Activated naive CD8-positive, alpha-beta T cell treated with anti-CD3 and anti-CD28 coated beads for 36 hours (primary cell): ENCODE measurements at places on chromosomes 12 and 14. TPM values are rescaled to one million over a fixed set of nuclear protein-coding genes. Genes with fewer than 3 reads are reported as not detected.
A peak's percentile ranks its signal among the peaks of the same experiment; 100 is the strongest.

DNA sequence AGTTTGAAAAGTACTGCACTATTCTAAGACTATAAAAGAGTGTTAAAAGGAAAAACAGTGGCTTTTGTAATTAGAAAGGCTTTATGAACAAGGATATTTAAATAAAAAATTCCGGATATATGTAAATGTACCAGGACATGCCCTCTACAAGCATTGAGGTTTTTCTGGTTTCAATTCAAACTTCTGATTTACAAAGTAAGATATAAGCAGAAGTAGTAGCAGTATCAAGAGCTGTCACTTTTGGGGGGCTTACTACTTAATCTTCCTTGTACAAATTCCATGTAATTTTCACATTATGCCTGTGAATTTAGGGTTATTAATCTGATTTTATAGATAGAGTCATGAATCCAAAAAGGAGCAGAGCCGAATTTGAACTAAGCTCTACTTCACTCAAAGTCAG, 170.3 kb upstream of the ATP2B1 start:
- H3K4me1 ChIP-seq = peaks cover 48% of the 10 kb centered on the region
- no peak for DNase-seq
- peaks cover 15% of the 10 kb centered on the region for H3K36me3 ChIP-seq
- no peak overlapping the region for H3K27ac ChIP-seq

DNA sequence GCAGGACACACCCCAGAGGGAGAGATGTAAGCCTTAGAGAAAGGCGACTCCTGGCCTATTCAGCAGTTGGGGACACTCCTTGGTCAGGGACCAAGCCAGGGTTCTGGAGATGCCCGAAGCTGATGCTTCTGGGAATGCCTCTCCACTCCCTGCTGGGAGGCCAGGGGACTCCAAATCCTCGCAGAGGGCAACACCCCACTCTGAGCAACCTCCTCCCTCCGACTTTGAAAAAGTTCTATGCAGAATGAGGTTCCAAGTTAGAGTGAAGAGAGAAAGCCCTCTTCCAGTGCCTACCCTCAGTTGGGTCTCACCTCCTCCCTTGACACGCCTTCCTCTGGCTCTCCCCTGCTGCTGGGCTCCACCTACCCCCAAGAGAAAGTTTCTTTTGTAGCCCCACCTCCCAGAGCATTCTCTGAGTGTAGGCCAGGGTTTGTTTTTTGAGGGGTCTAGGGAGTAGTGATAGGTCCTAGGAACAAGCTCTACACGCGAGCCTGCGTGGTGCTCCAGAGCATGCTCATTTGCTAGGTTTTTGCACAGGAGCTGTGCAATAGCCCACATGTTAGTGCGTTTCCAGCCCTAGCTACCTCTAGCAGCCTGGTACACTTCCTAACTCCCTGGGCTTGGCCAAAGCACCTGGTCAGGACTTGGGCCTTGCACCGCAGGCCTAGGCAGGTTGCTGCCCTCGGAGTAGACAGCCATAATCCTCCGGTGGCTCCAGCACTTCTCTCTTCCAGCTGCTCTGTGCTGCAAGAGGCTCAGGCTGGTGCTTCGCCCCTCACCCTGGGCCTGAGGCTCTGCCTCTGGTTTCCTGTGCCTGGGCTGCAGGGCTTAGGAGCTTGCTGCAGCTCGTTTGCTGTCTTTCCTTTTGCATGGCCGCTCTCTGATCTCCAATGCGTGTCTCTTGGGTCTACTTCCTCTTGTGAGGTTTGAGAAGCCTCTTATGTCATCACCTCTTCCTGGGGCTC, 590 bp upstream of the CEBPE start:
- DNase-seq = peak; percentile 26
- peak overlapping the region; percentile 75 for H3K27ac ChIP-seq
- no peaks in the 10 kb centered on the region for H3K27me3 ChIP-seq

GRCh38 chr14:76904740-76905569, 78.7 kb downstream of the LRRC74A start:
- H3K27ac ChIP-seq = no peak overlapping the region
- H3K27me3 ChIP-seq = no peaks in the 10 kb centered on the region
- H3K4me3 ChIP-seq = peak overlapping the region; percentile 54
- peaks cover 20% of the 10 kb centered on the region for H3K4me1 ChIP-seq
- H3K36me3 ChIP-seq = no peaks in the 10 kb centered on the region
- DNase-seq = peak; percentile 79

DNA sequence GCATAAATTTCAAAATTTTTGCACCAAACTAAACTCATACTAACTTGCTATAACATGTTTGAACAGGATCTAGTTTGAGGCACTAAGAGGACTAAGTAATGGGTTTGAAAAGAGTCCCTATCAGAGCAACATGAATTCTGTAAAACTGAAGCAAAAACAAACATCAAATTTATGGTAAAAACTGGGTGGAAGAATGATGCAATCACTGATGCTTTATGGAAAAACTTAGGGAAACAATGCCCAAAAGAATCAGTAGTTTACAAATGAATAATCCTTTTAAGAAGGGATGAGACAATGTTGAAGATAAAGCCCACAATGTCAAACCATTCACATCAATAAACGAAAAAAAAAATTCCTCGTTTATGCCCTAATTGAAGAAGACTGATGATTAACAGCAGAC, 88.9 kb downstream of the PRKD1 start:
- no peaks in the 10 kb centered on the region for H3K4me1 ChIP-seq
- no peak for DNase-seq
- H3K27me3 ChIP-seq = no peaks in the 10 kb centered on the region
- no peak overlapping the region for H3K27ac ChIP-seq
- H3K36me3 ChIP-seq = peaks cover 4% of the 10 kb centered on the region

DNA sequence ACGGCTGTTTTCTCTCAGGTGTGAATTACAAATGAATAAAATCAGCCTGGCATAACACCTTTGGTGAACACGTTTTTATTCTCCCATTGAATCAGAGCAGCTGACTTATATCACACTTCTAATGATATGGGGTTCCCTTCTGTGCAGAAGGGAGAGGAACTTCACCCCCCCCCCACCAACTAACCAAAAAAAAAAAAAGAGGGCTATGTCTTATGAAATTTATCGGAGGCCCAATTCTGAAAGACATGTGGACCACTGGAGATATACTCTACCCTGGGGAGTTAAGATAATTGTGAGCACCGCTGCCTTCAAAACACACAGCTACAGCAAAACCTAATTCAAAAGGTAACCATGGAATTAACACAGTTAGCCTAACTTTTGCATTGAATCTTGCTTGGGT, 4.6 kb downstream of the BCL11B start:
- DNase-seq = no peak
- H3K4me1 ChIP-seq = peaks cover 55% of the 10 kb centered on the region
- peak overlapping the region; percentile 98 for H3K27ac ChIP-seq
- peaks cover 58% of the 10 kb centered on the region for H3K36me3 ChIP-seq
- peak overlapping the region; percentile 89 for H3K4me3 ChIP-seq

DNA sequence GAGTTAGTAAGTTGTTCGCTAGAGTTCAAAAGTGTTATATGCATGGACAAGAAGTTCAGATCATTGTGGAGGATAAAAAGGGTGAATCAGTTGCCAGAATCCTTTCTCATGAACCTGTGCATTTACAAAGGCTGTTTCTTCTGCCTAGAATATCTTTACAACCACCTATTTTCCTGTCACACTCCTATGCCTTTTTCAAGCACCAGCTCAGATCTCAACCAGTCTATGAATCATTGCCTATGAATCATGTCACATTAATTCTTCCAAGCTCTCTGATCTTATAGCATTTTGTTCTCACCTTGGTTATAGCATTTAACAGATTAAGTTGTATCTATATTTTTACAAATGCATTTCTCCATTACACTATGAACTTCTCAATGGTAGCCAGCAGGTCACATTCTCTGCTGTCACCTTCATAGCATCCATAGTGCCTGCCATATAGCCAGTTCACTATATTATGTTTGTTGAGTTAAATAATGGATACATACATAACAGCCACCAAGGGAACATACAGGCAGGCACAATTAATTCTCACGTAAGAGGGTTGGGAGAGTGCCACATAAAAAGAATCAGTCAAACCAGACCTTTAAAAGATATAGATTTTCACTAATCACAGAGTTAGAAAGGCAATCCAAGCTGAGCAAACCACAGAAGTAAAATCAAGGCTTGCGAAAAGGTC, 573.0 kb downstream of the FOXG1 start:
- H3K27ac ChIP-seq = no peak overlapping the region
- H3K4me1 ChIP-seq = no peaks in the 10 kb centered on the region
- DNase-seq = no peak
- no peaks in the 10 kb centered on the region for H3K36me3 ChIP-seq
- H3K27me3 ChIP-seq = no peaks in the 10 kb centered on the region

- H3K27ac ChIP-seq = no peak overlapping the region
- no peak for DNase-seq
- no peak overlapping the region for H3K4me3 ChIP-seq
- H3K27me3 ChIP-seq = peaks cover 4% of the 10 kb centered on the region
Measured at GRCh38 chr12:96077081-96077480, 41.7 kb upstream of the LTA4H start.

DNA sequence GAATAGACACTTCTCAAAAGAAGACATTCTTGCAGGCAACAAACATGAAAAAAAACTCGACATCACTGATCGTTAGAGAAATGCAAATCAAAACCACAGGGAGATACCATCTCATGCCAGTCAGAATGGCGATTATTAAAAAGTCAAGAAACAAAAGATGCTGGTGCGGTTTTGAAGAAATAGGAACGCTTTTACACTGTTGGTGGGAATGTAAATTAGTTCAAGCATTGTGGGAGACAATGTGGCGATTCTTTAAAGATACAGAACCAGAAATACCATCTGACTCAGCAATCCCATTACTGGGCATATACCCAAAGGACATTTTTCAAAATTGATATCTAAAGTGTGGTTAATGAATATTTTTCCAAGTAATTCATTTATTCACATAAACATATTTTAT, 39.6 kb upstream of the LIN7A start:
- no peak overlapping the region for H3K27ac ChIP-seq
- no peaks in the 10 kb centered on the region for H3K4me1 ChIP-seq
- no peaks in the 10 kb centered on the region for H3K27me3 ChIP-seq
- H3K4me3 ChIP-seq = no peak overlapping the region

DNA sequence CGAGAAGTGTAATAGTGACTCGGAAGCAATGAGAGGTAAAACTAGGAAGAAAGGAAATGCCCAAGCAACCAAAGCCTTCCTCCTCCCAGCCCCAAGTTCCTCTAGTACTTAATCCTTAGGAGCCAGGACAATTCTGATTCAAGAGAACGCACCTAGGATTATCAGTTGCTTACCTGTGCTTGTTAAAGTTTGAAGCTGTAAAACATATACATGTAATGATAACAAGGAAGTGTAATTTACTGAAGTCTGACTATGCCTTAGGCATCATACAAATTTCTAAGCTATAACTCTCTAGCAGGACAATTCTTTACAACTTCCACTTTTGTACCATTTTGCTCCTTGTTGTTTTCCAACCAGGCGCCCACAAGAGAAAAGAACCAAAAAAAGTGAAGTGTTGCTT, 92.8 kb upstream of the OSBPL8 start:
- H3K27me3 ChIP-seq = no peaks in the 10 kb centered on the region
- no peaks in the 10 kb centered on the region for H3K36me3 ChIP-seq
- no peak overlapping the region for H3K4me3 ChIP-seq
- no peaks in the 10 kb centered on the region for H3K4me1 ChIP-seq
- no peak overlapping the region for H3K27ac ChIP-seq
- DNase-seq = no peak

Gene ASCL1
- total RNA-seq = not detected

Gene CNIH1
- 92.0 TPM for total RNA-seq

Gene MANSC4
- total RNA-seq = not detected

Gene LRP1
- total RNA-seq = 2.0 TPM

Gene ACVRL1
- total RNA-seq = not detected

Gene STXBP6
- not detected for total RNA-seq
